ENCODE measurements at places on chromosomes 13 and 19. TPM values are rescaled to one million over a fixed set of nuclear protein-coding genes. Genes with fewer than 3 reads are reported as not detected.
A peak's percentile ranks its signal among the peaks of the same experiment; 100 is the strongest.

DNA sequence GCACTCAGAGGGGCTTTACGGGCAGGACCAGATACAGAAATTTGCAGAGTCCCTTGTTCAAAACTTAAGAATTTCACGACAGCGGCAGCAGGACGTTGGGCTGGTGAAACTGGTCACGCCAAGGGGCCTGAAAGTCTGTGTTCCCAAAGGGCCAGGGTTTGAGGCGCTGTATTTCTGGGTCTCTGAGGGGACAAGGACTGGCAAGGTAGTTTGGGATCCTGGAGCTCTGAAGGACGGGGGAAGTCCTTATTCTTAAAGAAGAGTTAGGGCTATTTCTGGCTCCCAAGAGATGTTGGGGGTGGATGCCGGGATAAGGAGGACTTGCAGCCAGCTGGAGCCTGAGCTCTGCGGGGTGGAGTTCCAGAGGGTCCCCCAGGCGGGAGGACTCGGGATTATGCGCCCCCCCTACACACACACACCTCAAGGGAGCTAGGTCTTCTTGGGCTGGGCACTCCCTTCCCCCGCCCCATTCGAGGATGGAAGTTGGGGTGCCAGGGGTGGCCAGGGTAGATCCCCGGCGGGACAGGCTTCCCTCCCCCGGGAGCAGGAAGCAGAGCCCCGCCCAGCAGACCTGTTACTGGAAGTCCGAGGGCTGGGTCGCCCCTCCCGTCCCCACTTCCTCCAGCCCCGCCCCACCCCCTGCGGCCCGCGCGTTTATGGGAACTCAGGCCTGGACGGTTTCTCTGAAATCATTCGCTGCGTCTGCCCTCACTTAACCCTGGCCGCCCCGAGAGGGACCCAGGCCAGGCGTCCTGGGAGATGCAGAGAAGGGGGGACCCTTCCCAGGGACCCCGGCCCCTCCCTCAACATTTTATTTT lies 5.6 kb downstream of the BCL3 start:
- DNase-seq = peak; percentile 96

DNA sequence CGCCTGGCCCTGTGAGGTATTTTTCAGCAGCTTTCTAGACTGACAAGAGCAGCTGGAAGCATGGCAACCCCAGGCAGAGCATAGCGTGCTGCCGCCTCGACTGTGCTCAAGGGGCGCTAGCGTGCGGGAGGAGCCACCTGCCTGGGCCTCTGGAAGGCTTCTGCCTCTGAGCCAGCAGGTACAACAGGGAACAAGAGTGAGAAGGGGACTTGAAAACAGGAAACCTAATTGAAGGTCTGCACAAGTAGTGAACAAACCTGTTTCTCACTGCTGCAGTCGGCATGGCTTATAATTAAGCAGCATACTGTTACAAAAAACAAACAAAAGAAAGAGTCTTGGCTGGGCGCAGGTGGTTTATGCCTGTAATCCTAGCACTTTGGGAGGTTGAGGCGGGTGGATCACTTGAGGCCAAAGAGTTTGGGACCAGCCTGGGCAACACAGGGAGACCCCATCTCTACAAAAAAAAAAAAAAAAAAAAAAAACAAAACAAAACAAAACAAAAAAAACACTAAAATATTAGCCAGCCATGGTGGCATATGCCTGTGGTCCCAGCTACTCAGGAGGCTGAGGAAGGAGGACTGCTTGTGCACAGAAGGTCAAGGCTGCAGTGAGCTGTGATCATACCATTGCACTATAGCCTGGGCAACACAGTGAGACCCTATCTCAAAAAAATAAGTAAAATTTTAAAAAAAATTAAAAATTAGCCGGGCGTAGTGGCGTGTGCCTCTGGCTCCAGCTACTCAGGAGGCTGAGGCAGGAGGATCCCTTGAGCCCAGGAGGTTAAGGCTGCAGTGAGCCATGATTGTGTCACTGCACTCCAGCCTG lies 12.6 kb upstream of the GARRE1 start:
- peak; percentile 71 for DNase-seq

DNA sequence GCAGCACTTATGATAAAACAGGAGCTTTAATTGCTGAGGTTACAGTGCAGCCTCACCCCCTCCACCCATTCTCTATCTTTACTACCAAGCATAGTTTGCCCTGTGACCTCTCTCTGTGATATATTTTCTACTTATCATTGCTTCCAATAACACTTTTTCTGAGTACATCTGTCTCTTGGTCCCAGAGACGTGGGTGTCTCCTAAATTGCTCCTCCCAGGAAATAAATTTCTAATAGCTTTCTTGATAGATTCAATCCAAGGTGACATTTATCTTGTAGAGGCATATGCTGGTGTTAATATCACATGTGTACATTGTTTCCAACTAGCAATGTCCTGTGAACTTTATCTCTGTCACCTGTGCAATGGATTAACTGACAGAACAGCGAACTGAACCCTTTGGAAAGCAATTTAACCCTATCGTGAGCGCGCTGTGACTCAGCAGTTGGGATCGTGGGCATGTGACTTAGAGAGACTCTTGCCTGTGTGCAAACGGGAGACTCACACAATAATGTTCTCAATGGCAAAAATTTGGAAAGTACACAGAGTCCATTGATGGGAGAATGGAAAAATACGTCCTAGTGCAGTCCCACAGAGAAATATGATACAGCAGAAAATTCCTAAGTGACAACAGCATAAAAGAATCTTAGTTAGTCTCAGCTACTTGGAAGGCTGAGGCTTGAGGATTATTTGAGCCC lies 7.0 kb upstream of the MAP2K2 start:
- no peak for DNase-seq

GRCh38 chr13:114219392-114219791 lies 15.3 kb upstream of the CDC16 start:
- DNase-seq = no peak

GRCh38 chr13:77637588-77637987 lies 59.9 kb upstream of the SLAIN1 start:
- DNase-seq = no peak

DNA sequence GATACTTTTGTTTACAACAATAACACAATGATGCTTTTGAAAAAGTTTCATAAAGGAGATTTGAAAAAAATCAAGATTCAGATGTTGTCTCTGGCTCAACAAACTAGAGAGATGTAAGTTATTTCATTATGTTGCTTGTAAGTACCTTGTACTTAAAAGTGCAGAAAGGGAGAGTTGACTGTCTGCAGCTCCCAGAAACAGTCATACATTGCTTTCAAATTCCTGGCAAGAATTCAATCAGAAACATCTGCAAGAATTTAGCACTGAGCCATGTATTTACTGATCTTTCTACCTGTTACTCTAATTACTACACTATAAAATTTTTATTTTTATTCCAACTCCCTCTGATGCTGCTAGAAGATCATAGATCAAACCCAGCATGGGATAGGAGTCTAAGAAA lies 1261.3 kb upstream of the SPRY2 start:
- DNase-seq = no peak

DNA sequence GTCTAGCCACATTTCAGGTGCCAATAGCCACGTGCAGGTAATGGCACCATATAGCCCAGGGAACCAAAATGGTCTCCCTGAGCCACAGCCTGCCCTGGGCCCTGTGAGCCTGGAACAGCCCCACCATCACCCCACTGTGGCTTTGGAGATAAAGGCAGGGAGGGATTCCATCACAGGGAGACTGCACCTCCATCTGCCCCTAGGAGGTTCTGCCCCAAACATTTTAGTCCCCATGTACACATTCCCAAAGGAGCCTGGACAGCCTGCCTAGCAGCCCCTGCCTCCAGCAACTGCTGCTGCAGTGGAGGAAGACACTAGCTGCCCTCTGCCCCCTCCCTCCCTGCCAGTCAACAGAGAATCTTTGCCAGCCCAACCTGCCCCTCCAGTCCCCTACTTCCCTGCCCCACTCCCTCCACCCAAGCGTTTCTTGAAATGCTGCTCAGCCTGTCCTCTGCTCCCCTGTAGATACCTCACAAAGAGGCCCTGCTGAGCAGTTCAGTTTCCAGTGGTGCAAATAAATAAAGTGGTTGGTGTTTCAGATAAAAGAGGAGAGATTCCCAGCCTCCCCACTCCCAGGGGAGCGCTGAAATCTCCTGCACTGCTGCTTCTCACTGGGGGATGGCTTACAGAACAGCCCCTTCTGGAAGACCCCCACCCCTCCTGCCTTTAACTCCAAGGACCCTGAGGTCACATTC lies 921.8 kb downstream of the UQCRFS1 start:
- no peak for DNase-seq

- DNase-seq = no peak
These were observed 214.1 kb upstream of the UFM1 start for GRCh38 chr13:38135592-38135991.

DNA sequence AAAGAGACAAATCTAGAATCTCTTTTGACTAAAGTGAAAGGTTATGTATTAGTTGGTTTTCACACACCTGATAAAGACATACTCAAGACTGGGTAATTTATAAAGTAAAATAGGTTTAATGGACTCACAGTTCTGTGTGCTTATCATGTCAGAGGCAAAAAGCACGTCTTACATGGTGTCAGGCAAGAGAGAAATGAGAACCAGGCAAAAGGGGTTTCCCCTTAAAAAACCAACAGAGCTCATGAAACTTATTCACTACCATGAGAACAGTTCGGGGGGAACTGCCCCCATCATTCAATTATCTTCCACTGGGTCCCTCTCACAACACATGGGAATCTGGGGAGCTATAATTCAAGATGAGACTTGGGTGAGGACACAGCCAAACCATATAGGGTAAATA lies 486.8 kb downstream of the DACH1 start:
- DNase-seq = no peak

- no peak for DNase-seq
These were observed 6.1 kb downstream of the MISP start for GRCh38 chr19:756821-757688.

Gene RAB20
- 33.7 TPM for total RNA-seq
